ENCODE measurements at places on chromosomes 16 and 17.

DNA sequence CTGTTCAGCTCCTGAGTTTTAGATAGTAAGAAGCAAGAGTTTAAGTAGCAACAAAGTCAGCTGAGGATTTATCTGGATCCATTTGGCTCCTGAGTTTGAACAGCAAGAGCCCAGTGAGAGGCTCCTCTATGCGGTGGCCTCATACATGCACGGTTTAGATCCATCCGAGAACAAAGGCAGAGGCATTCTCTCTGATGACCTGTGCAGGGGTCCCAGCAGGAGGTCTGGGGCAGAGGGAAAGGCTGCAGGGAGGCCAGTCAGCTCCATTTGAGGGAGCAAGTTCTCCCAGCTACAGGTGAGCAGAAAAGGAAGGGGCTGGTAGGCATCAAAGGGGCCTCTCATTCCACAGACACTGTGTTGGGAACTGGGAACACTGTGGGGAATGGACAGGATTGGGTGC is 16.5 kb downstream of the PITPNM3 start:
- DNase-seq: no peak

GRCh38 chr16:31698901-31699300 is 171.2 kb downstream of the AHSP start:
- no peak for DNase-seq

- no peak for DNase-seq
Observed at GRCh38 chr16:9966569-9967157, 215.6 kb downstream of the GRIN2A start.

DNA sequence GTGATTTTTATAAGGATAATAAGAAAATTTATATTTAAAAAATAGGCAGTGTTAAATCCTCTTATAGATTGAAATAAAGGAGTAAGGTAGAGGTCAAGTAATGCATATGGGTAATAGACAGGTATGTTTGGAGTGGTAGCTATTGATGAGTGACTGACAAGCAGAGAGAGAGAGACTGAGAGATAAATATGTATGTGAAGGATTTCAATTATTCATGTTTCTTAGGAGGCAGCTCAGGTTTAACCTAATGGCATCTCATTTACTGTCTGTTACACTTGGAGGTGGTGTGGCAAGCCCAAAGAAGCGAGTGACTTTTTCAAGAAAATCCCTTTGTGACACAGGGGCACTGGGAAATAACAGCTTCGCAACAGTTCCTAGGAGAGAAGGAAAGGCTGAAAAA is 120.2 kb downstream of the KIF2B start:
- no peak for DNase-seq

DNA sequence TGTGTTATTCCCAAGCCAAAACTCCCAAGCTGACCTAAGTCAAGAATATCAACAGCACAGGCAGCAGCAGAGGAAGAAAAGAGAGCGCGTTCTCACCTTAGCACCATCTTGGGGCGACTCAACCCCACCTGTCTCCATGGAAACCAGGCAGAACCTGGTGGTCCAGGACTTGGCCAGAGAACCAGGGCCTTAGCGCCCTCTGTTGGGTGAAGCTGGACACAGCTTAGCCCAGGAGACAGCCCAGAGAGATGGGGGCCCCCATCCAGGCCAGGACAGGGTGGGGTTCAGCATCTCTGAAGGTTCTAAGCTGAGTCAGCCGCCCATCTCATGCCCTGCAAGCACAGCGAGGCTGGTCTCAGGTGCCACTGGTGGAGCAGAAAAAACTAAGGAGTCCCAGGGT is 60.1 kb upstream of the TMEM132E start:
- DNase-seq: no peak

- DNase-seq: no peak
Observed at GRCh38 chr16:48632137-48632774, 22.3 kb upstream of the N4BP1 start.

GRCh38 chr17:31147507-31148202 is 52.9 kb downstream of the NF1 start:
- no peak for DNase-seq

GRCh38 chr17:47188271-47188875 is 722 bp downstream of the CDC27 start:
- DNase-seq: no peak

GRCh38 chr16:69831212-69832123 is 69.3 kb downstream of the WWP2 start:
- DNase-seq: no peak

All from stimulated activated CD8-positive, alpha-beta memory T cell treated with anti-CD3 and anti-CD28 coated beads, Interleukin-12 subunit alpha, Interleukin-12 subunit beta, amount 100 ng/mL, for 4 hours (primary cell).